ENCODE measurements at places on chromosomes 1 and 21.

GRCh38 chr1:107357376-107357775 is 216.5 kb downstream of the NTNG1 start:
- DNase-seq = peak; percentile 71

- no peak for DNase-seq
These were observed 1.3 kb upstream of the GNB1 start for GRCh38 chr1:1892079-1892762.

DNA sequence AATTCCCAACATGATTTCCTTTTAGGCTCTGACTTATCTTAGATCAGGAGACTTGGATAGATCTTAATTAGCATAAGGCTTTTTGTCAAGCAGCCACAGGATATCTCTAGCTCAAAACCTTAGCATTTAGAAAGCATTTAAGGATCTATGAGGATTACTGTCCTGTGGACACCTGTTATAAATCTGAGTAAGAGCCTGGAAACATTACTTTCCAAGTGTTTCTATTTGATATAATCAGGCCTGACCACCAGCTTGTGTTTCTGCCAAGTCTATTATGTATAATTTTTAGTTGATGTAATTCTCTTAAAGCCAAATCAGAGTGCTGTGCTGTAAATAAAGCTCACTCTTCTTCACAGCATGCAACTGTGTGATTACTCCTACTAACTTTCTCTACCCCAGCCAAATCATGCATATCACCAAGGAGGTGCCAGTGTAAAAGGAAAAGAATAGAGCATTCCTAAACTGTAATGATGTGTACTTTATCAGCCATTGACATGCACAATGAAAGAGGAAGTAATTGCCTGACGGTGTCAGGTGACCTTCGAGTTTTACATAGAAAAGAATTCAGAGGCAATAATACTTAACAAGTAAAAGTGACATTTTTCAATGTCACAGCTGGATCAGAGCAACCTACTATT is 309.9 kb upstream of the PRMT6 start:
- DNase-seq = no peak

DNA sequence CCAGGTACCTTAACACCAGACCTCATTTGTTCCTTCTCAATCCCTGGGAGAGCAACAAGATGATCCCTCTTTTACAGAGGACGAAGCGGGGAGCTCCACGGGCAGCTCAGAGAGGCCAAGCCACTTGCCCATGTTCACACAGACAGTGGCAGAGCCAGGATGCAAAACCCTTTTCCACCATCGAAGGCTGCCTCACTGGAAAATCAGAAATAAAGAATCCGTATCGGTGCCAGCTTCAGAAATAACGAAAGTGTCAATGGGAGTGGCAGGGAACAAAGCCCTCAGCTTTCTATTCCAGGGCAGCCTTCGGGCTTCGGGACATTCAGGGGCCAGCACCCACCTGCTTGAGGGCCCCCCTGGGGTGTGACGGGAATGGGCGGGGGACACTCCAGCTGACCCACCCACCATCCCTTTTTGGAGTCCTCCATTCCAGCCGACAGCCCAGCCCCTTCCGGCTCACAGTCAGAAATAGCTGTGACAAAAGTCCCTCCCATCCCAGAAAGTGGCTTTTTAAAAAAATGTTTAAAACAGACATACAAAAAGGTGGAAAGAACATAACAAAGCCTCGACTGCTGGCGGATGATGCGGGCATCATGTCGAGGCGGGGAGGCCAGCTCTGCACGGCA is 6.0 kb downstream of the IFFO2 start:
- no peak for DNase-seq

DNA sequence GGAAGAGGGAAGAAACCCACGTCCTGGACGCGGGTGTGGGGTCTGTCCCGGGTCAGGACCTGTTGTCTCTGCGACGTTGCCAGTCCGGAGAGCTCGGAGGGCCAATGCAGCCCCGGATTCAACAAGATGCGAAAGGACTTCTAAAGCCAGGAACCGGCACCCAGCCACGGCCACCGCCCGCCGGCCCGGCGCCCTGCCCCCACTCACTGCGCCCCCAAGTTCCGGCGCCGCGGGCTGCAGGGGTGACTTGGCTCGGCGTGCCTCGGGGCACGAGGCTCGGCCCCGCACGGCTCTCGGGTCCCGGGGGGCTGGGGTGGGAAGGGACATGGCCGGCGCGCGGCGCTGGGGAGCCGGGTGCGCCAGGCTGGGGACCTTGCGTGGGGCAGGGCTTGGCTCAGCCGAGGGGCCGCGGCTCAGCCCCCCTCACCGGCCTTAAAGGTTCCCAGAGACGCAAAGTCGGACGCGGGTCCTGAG is 51.8 kb upstream of the H6PD start:
- no peak for DNase-seq

DNA sequence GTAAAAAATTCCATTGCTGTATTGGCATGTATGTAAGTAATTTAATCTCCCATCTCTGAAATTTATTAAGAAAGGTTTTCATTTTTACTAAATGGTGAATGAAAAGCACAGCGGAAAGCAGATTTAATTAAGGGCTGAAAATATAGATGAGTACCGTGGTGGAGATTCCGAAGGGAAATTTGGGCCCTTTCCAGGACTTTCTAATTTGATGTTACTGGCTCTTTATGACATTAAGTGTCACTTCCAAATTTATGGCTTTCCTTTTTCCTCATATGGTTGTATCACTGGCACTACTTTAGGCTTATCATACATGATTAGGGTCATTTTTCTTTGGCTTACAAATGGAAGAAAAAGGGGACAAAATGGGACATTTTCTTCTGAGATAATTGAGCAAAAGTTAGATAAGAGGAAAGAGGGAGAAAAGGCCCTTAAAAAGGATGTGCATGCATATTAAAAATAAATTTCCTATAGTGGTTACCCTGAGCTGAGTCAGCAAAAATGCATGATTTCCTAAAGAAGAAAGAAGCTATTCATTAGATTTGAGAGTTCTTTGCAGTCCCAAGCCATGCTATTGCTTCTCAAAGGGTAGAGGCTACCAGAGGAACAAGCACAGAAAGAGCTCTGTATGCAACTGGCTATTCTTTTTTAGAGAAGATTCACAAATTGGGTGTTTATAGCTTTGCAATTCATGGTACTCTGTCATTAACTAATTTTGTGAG is 74.9 kb upstream of the CNIH3 start:
- DNase-seq = no peak

GRCh38 chr1:94713472-94714141 is 106.5 kb upstream of the SLC44A3 start:
- DNase-seq = peak; percentile 13

- DNase-seq = no peak
These were observed 7.4 kb downstream of the SPRR5 start for GRCh38 chr1:152954436-152954835.

DNA sequence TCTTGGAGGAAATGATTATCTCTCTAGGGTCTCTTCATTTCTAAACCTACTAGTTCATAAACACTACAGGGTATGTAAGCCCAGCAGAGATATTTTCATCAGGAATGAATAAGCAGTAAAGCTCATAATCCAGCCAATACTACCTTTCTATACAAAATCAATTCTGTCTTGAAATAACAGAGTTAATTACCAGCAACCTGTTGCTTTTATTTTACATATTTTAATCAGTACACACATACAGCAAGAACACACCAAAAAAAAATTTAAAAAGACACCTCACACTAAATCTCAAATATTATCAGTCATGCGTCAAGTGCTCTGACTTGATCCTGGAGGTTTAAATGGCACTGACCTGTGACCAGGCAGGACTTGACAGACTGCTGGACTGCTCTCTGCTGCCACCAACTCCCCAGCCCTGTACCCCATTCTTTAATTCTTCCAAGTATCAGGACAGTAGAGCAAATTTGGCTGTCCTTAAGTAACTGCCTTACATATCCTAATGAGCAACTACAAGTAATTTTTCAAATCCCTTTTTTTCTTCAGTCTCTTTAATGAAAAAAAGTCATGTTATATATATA is 98.5 kb downstream of the CDC42BPA start:
- DNase-seq = no peak

- no peak for DNase-seq
These were observed 149.1 kb downstream of the GREM2 start for GRCh38 chr1:240462766-240463395.

DNA sequence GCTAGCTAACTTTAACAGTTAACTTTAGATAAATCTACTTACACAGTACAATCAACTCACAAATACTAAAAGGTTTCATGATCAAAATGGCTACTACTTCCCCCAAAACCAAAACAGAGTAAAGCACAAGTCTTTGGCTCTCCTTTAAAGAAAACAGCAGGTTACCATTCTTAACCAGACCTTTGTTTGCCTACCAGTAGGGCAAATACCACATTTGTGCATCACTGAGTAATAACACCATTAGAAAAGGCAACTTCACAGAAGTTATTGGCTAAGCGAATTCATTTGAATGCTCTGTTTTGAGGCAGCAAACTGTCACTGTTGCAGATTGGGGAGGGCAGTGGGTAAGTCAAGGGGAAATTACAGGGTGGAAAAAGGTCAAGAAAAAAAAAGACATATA is 17.3 kb upstream of the SERPINC1 start:
- no peak for DNase-seq

GRCh38 chr1:223486366-223486765 is 93.2 kb downstream of the CCDC185 start:
- DNase-seq = no peak

All from NCI-H446 (cell line).